H9 (cell line): ENCODE measurements at places on chromosomes 11 and 22.

DNA sequence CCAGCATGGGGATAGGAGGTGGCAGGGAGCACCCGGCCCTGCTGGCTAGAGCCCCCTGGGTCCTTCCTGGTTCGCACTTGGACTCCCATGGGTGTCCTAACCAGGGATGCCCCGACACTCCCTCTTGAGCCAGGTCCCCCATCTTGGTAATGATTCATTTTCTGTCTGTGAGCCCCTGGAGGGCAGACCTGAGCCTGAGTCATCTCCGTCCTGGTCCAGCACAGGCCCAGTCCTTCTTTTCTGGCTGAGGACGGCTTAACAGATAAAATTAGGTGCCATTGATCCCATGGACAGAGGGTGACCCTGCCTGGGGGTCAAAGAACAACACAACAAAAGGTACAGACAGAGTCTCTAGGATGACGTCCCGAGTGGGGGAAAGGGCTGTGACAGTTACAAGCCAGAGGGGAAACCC lies 3.5 kb downstream of the RHOD start:
- DNase-seq, result peak; percentile 14

DNA sequence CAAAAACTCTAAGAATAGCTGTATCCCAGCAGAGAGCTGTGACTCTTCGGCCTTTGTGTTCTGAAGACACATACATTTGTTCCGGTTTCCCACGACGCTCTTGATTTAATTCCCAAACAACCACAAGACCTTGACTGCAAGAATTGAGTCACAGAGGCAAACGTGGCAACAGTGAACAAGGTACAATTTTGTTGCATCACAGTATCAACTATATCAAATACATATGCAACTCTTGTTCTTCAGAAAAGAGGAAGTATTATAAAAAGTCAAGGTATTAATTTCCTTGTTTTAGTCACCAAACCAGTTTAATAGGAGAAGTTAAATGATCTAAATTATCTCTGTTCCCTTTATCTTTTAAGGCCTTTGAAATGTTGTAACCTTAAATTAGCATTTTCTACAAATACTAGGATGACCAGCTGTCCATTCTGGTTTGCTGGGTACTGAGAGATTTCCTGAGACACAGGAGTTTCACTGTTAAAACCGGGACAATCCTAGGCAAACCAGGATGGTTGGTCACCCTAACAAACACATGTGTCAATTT lies 11.1 kb downstream of the HPS5 start:
- DNase-seq, result no peak

GRCh38 chr11:125952559-125952958 lies 6.7 kb downstream of the VSIG10L2 start:
- DNase-seq, result no peak

- no peak for DNase-seq
Measured at GRCh38 chr11:36155770-36156160, 133.5 kb downstream of the COMMD9 start.

DNA sequence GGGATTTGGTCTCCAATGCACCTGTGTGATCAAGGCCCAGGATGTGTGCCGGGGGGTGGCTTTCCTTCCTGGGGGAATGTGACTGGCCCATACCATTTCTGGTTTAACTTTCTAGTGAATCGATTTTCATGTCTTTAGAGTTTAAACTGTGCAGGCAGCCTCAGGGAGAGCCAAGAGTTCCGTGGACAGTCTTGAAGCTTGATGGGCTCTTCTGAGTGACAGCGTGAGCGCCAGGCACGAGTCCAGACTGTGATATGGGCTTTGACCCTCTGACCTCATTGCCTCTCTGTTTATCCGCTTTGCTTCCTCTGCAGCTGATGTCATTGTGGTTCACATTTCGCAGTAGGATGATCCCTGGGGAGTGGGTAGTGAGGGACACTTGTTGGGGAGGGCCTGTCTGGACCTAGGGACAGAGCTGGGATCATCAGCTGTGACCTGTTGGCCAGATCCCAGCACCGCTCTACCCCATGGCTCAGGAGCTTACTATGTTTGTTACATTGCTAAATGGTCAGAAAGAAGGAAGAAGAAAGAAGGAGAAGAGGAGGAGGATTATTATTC lies 80.6 kb upstream of the CLDN5 start:
- no peak for DNase-seq

GRCh38 chr11:45502226-45502545 lies 163.2 kb downstream of the CHST1 start:
- DNase-seq, result no peak

DNA sequence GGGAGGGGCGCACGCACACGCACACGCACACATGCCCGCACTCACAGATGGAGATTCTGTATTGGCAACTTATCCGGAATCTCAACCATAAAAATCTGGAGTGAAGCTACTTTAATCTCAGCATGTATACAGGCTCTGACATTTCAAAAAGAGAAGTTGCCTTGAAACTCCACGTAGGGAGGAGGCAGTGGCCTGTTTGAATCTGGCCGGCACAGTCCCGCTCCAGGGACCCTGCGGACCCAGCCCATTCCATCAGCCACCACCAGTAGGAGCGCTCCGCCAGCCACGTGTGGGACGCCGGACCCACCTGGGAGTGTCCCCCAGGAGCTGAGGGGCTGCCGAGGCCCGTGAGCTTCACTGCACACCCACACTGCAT lies 1.9 kb upstream of the SYT8 start:
- peak; percentile 57 for DNase-seq

DNA sequence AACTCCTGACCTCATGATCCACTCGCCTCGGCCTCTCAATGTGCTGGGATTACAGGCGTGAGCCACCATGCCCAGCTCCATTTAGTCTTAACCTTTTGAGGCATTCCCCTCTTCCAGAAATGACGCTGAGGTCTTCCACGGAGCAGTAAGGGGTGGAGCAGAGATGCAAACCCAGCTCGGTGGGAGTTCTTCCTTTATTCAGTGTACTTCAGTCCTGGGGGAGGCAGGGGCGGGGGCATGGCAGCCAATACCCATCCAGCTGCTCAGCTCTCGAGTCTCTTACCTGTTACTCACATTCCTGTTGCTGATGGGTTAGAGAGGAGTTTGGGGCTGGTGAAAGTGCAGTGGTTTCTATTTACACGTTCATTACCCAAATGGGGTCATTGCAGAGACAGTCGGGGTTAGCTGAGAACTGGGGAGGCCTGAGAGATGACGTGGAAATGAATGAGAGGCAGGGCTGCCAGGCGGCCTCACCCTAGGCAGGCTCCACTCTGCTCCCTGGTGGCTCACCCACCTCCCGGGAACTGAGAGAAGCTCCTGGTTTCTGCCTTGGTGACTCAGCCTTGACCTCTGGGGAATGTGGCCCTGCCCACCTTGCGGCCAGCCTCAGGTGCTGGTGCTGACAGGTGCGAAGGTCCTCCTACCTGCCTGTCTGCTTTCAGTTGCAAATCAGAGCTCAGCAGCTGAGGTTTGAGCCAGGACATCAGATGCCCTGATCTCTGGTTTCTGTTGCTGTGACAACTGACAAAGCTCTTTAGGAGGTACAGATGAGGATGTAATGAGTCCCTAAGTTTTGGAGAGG lies 13.4 kb upstream of the ST14 start:
- peak; percentile 99 for DNase-seq

GRCh38 chr11:41413843-41414242 lies 45.6 kb downstream of the LRRC4C start:
- no peak for DNase-seq

DNA sequence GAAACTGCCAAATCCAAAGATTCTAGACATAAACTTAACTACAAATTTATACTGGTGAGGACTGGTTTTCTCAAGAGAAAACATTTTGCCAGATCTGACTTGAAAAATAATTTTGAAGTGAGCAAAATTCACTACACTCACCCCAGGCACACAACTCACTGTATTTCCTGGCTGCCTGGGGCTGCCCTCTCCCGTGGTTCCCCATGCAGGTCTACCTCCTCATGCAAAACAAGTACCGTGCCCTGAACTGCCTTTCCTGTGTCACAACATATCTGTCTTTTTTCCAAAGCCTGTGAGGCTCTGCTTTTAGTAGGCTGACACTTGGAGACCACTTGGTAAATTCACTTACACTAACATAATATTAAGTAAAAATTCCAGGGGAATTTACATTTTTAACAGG lies 76.4 kb downstream of the LIF start:
- DNase-seq, result no peak

DNA sequence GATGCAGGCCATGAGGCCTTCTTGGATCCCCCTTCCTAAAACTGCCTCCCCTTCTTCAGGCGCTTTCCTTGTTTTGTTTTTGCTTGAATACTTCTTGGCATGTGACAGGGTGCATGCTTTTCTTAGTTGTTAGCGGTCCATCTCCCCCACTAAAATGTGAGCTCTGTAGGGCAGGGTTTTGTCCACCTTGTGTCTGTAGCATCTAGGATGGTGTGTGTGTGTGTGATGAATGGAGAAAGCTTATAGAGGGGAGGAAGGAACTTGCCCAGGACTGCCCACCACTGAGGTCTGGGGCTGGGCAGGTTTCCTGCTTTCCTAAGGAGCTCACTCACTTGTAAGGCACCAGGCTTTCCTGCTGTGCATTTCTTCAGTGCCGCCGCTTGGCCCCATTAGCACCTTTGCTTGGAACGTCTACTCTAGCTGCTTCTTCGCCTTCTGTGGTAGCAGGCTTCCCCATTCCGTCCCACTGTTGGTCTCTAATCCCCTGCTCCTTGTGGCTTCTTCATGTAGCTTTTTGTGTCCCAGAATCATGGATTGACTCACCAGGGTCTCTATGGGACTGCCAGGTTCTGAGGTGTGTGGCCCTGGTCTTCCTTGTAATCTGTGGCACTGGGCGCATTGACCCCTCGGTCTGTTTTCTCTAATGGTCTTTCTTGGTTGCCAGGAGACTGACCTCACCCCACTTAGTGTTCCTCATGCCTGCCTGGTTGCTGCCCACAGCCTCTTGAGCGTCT lies 3.3 kb downstream of the DGCR8 start:
- DNase-seq, result no peak

DNA sequence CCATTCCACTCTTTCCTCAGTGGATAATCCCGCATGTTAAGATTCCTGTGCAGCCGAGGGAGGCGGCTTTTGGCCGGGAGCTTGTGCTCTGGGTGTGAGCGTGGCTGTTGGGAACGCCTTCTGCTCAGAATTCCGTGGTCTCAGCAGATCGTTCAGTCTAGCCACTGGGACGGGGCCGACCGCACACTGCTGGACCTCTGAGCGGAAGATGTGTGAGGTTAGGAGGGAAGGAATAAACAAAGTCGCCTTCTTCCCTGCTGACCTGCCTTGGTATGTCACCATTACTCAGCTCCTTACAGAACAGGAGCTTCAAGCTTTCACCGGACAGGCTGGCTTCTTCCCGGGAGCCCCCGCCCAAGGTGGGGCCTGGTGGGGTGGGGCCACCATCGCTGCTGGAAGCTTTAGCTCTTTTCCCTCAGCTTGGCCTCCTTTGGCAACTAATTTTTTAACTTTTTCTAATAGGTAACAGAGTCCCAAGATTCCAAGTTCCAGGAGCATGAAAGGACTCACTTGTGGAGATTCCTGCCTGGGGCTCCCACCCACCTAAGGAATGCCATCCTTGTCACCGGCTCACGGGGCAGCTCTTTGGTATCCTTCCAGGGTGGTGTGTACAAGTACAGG lies 22.5 kb upstream of the SEPTIN5 start:
- DNase-seq, result peak; percentile 63

DNA sequence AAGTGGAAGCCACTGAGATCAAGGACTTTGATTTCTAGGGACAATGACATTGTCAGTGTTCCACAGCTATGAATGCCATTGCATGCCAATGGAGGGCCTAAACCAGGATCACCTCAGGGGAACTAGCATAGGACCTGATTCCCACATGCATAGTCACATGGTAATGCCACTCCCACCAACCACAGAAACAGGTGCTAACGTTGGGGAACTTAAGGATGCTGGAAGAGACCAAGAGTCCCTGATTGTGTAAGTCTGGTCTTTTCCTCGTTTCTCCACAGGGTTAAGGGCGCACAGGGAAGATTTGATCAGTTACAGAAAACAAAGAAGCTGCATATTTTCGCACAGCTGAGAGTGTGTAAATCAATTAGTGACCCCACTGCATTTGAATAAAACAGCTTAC lies 59.4 kb upstream of the CD44 start:
- DNase-seq, result no peak

DNA sequence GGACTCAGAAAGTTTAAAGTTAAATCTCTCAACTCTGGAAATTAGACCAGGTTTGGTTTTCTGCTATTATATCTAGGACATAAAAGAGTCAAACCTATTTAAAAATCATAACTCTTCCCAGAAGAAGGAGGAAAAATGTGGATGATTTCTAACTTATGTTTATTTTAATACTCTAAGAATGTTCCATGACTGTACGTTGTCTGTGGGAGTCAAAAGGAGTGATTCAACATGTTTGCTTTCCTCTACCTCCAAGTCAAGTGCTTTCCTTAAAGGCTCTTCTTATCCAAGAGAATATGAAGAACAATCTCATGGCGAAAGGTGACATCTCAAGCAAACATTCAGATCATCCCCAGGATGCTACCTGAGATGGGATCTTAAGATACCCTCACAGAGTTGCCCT lies 21.6 kb downstream of the OR51E1 start:
- no peak for DNase-seq

GRCh38 chr22:42645938-42646568 lies 3.1 kb downstream of the CYB5R3 start:
- no peak for DNase-seq

GRCh38 chr11:117146521-117146920 lies 2.4 kb downstream of the PAFAH1B2 start:
- no peak for DNase-seq

DNA sequence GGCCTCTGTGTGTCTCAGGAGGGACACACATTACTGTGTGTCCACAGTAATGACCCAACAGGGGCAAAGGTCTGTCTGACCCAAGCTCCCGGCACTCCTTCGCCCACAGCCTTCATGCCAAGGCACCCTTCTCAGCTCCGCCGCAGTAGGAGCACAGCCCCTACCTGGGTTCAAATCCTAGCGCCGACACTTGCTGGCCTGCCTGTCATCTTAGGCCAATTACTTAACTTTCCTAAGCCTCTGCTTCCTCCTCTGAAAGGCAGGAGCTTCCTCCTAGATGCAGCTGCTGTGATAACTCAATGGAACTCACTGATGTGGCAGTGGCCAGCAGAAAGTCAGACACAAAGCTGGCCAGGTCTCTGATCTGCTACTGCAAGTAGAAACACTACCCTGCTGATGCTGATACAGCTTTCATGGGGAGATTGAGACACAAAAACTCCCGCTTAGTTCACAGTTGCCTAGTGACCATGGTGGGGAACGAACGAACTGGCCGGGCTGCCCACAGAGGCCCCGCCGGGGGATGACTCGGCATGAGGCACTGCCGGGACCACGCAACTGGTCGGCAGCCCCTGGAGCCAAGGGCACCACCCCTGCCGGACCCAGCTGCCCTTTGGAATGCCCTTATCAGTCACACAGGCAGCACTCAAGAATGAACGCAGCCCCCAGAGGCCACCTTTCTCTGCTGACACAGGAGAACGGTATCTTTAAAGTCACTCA lies 8.1 kb downstream of the EHD1 start:
- DNase-seq, result no peak

- no peak for DNase-seq
Measured at GRCh38 chr22:37690901-37691504, 4.9 kb downstream of the NOL12 start.

- no peak for DNase-seq
Measured at GRCh38 chr11:120773501-120774031, 250.3 kb upstream of the TBCEL start.

- no peak for DNase-seq
Measured at GRCh38 chr11:131423688-131424087, 53.3 kb downstream of the NTM start.
